ENCODE measurements at places on chromosomes 5 and 9. TPM values are rescaled to one million over a fixed set of nuclear protein-coding genes. Genes with fewer than 3 reads are reported as not detected.

GRCh38 chr9:6590334-6590733, 55.2 kb downstream of the GLDC start:
- no peak for DNase-seq

DNA sequence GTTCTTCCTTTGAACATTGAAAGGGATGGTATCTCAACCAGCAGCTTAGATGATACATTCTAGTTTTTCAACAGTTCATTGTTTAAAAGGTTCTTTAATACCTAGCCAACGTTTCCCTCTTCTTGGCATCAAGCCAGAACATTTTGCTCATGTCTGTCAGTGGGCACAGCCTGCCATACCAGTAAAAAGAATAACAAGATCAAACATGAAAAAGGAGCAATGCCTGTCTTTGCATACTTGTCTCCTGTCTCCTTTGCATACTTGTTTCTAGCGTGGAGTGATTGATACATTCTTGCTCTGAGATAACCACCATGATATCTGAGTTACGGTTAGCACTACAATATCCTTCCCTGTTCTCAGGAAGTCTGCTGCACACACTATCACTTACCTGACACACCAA, 248.6 kb upstream of the DAPK1 start:
- DNase-seq: no peak

DNA sequence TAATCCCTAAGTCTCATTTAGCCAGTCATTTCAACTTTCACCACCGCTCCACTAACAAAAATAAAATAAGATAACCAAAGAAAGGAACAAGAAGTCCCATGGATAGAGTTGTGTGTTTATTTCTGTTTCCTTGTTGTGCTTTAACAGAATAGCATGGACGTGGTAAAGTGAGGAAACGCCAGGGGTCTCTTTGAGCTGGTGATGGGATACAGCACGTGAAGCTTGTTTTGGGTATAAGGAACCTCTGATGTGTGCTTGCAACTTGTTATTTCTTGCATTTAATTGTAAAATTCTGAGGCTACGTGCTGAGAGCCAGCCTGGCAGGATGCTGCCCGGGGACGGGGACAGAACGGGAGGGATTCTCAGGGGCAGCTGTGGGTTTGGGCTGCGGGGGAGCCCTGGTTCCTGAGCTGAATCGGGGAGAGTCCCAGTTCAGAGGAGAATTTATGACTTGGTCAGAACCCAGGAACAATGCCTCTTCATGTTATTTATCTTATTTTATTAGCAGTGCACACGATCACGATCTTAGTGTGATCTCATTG, 63.4 kb downstream of the ANKRD33B start:
- DNase-seq: no peak

The TRPM3 gene
- 2.1 TPM for total RNA-seq

The MACROH2A1 gene
- total RNA-seq: 121 TPM

DNA sequence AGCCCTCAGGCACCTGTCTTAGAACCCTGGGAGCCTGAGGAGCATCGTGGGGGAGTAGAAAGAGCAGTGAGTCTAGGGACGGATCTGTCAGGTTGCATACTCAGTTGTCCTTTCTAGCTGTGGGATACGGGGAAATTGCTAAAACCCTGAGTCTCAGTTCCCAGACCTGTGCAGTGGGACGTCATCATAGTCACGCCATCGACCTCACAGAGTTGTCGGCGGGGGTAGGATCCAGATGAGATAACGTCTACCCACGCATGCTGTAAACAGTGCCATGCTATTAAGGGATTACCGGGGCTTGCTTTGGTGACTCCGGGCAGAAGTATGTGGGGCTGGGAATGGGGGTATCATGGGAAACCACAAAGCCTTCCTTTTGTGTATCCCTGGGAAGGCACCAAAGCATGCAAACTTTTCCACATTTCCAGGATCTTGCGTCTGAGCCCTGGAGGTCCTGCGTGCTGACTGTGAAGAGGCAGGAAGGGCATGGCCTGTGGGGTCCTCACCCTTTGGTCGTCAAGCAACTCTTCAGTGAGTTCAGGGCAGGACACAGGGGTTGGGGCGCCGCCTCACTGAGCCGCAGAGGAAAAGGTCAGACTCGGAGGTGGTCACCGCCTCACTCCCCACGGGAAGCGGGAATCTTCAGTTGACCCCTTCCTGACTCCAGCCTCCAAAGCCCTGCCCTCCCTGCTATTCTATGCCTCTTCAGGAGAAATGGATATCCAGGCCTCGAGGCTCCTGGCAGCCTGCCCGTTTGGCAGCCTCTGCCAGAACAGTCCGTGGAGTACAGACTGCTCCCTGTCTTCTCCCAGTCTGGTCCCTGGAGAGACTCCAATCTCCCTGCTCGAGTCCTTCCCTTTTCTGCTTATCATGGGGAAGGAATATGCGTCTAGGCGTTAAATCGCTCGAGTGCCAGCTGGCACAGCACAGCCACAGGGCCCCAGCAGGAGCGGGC, 186.8 kb upstream of the KLF9 start:
- peak; percentile 97 for DNase-seq

GRCh38 chr9:21994556-21995005, at the start of gene CDKN2B-AS1:
Gene CDKN2B-AS1 (plus strand): TSS chr9:21994791.
- peak; percentile 37 for DNase-seq

GRCh38 chr9:4879115-4879558, 86.4 kb downstream of the RCL1 start:
- no peak for DNase-seq

GRCh38 chr5:53922508-53923498, 362.4 kb downstream of the NDUFS4 start:
- DNase-seq: no peak

- no peak for DNase-seq
Observed at GRCh38 chr9:93824386-93825294, 130.5 kb downstream of the BARX1 start.

The BHMT2 gene
- 1.3 TPM for total RNA-seq

All from uterus (tissue), 4 donors.